ENCODE measurements at places on chromosomes 1 and 21. TPM values are rescaled to one million over a fixed set of nuclear protein-coding genes. Genes with fewer than 3 reads are reported as not detected.

DNA sequence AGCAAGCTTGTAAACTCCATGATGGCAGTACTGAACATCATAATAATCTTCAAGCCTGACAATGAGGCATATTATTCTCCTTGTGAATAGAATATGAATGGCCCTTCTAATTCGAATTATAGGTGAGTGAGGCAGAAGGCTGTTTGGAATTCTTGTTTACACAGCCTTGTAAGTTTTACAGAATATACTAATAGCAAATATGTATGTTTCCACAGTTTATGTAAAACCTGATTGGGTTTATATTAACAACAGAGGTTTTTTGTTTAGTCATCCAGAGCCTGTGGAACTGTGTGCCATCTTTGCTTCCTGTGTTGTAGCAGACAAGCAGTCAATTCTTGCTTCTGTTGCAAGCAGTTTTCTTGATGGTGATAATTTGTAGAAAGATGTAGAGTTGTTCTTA lies 8.0 kb downstream of the OSBPL9 start:
- DNase-seq = no peak

- DNase-seq = no peak
Observed at GRCh38 chr1:78721136-78721535, 71.5 kb downstream of the IFI44 start.

DNA sequence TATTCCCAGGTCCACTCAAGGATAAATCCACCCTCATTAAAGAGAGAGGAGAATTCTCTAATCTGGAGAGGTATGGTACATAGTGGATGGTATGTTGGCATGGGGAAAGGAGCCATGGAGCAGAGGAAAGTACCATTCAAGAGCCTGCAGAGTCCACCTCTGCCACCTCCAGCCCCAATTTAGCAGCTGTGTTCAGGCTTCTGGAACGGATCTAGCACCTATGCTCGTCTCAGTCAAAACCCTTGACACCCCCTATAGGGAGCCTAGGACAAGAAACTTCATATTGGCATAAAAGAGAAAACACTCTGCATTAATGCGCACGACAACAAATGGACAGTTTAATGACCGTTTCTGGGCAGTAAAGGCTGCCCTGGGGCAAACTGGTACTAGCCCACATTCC lies 161.1 kb upstream of the FAM78B start:
- no peak for DNase-seq

- no peak for DNase-seq
Observed at GRCh38 chr1:48030696-48031365, 33.6 kb upstream of the TRABD2B start.

GRCh38 chr21:42140196-42140934 lies 69.2 kb downstream of the UMODL1 start:
- DNase-seq = no peak

GRCh38 chr1:897226-897625 lies 26.5 kb upstream of the SAMD11 start:
- DNase-seq = no peak

DNA sequence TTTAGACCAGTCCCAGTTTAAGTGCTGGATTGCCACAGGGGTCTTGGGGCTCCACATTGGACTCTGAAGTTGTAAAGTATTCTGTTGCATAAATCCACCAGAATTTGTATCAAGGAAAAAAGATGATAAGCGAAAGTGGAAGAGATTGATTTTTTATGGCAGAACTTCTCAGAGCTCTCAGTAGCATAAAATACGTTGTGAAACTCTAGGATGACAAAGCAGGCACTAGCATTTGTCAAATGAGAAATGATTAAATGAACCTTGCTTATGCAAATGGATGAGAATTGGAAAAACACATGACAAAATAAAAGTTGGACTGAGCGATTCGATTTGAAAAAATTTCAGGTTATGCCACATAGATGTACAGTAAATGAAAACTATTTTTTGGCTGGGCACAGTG lies 253.8 kb upstream of the RAB4A start:
- DNase-seq = no peak

GRCh38 chr1:229033480-229033879 lies 237.4 kb upstream of the RAB4A start:
- DNase-seq = no peak

GRCh38 chr1:181548497-181548896 lies 65.2 kb downstream of the CACNA1E start:
- DNase-seq = no peak

Gene SLC5A3
- total RNA-seq = 11.8 TPM

Gene UQCRH
- 514 TPM for total RNA-seq

DNA sequence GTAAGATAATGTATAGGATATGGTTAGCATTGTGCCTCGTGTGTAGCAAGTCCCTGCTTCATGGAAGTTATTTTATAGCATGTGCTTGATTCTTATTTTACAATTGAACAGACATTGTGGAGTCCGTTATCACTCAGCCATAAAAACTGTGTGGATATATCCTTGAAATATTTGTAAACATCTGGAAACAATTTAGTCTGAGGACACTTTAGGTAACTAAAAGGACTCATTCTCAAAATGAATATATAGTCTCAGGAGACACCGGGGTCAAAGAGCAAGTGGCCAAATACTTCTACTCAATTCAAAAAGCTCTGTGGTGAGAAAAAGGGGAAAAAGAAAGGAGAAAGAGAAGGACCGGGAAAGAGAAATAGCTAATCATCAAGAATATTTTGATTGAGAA lies 23.7 kb downstream of the PRRX1 start:
- no peak for DNase-seq

GRCh38 chr1:111471012-111471411 lies 2.8 kb upstream of the C1orf162 start:
- no peak for DNase-seq

Gene LIPI
- total RNA-seq = not detected

Gene FDPS
- 269 TPM for total RNA-seq

GRCh38 chr1:68225781-68226180 lies 6.5 kb downstream of the WLS start:
- no peak for DNase-seq
